NCI-H1105 treated with DMSO at 0.1 percent for 48 hours (cell line): ENCODE measurements at places on chromosomes 4 and X.

DNA sequence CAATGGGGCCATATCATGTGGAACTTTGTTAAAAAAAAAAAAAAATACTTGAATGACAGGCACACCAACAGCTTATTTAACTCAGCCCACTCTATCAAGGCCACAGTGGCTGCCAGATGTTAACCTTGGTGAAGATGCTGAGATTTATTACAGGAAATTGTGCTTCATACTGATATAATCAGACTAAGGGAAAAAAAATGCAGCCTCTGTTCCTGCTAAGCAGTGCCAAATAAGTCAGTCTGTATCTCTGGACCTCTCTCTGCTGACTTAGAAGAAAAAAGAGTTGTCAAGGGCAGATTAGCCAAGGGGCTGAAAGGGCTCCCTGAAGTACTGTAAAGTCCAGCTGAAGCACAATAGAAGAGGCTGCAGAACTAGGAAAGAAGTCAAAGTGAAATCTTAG is 677.7 kb upstream of the HTR2C start:
- no peak for DNase-seq

DNA sequence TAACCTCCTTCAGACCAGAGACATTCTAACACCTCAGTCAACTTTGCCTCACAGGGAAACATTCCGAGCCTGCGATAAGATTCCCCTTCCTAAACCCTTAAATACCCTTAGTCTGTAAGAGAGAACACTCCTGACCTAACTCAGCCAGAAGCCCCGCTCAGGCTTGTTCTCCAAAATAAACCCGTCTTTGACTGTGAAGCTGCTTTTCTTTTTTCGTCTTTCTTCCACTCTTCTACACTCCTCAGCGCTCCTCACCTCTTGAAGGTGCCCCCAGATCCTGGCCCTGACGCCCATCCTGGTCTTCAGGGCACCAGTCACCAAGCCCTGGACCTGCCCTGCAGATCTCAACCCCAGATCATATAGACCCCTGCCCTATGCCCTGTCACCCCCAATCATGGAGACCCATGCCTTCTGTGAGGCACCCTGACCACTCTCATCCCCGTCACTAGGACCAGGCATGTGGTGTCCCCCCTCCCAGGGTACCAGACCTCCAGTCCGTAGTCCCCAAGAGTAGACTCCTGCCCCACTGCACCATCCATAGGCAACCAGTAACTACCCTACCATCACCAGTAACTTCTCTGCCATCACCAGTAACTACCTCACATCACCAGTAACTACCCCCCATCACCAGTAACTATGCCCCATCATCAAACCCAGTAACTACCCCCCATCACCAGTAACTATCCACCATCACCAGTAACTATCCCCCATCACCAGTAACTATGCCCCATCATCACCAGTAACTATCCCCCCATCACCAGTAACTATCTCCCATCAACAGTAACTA is 3.5 kb downstream of the ASMTL start:
- DNase-seq: no peak

GRCh38 chr4:2093265-2093664 is 34.1 kb downstream of the NAT8L start:
- no peak for DNase-seq

DNA sequence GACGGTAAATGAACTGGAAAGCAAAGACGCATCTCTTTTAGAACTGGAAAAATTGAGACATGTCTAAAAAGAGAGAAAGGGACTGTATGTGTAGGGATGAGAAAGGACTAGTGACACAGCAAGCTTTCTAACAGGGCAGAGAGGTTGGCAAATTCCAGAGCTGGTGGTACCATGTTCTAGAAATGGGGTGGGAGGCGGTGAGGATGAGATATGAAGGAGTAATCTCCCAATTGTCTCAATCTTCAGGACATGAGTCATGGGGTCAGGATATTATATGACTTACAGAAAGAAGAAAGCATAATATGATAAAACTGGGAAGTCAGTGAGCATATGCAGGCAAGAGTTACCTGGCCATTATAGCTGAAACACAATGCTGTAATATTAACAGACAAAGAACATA is 14.2 kb downstream of the TAB3 start:
- DNase-seq: no peak

GRCh38 chr4:178329226-178329872 is 887.1 kb upstream of the AGA start:
- no peak for DNase-seq

GRCh38 chr4:146633471-146633800 is 5.3 kb upstream of the POU4F2 start:
- DNase-seq: no peak

DNA sequence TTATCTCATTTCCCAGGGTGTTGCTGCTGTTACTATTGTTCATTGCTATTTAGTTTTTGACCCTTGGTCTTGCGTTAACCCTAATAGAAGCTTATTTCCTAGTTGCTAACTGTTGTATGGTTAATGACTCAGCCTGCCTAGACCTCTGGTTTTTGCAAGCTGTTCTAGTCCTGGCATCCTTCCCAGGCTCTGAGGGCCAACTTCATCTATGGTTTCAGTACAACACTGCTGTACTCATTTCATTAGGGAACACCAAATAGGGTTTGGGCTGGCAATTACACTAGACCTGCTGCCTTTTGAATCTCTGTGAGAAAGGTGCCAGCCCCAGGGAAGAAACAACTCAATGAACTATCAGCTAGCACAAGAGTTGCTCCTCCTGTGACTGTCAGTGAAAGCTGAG is 59.6 kb downstream of the DCX start:
- DNase-seq: peak; percentile 68

DNA sequence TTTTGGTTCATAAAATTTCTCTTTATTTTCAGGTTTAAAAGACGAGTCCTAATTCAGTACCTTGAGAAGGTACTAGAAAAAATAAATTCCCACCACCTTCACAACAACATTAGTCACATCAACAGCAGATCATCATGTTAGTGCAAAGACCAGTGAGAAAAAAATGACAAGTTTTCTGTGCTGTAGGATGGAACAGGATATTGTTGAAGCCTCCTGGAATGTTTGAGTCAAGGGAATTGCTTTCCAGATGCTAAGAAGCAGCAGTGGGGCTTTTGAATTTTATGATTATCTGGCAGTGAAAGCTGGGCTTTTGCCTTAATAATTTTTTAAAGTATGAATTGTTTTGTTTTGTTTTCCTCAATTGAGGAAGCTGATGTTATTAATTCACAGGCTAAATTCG is 61.0 kb downstream of the INTS6L start:
- DNase-seq: no peak

DNA sequence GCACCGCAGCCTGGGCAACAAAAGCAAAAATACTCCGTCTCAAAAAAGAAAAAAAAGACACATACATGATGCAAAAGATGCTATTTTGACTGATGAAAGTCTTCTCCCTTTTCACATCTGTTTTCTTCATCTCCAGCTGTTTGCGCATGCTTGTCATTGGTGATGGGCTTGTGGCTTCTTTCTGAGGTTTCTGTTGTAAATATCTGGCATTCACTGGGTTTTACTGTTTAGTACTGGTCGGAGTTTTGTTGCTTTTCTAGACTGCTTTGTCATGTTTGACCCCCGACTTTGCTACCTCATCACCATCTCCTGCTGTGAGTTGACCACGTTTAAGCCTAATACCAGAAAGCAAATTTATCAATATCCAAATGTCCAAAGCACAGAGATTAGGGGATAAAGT is 34.4 kb downstream of the PTCHD1 start:
- no peak for DNase-seq

- no peak for DNase-seq
Measured at GRCh38 chr4:186757696-186758355, 34.2 kb upstream of the FAT1 start.

GRCh38 chr4:1565598-1566295 is 118.4 kb downstream of the FAM53A start:
- DNase-seq: no peak

GRCh38 chr4:59341506-59341905 is 1858.6 kb upstream of the ADGRL3 start:
- DNase-seq: no peak

DNA sequence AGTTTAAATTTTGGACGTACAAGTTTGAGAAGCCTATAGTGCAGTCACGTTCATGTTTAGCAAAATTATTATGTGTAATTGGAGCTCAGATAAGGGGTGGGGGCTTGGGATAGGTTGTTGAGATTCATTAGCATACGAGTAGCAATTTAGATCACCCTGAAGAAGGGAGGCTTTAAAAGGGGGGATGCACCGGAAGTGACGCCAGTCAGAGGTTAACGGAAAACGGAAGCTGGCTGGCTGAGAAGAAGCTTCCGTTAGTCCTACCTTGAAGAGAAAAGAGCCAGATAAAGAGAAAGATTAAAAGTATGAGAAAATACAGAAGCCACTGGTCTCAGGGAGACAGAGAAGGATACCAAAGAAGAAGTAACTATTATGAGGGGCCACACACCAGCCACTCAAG is 1.1 kb upstream of the NXT2 start:
- no peak for DNase-seq

DNA sequence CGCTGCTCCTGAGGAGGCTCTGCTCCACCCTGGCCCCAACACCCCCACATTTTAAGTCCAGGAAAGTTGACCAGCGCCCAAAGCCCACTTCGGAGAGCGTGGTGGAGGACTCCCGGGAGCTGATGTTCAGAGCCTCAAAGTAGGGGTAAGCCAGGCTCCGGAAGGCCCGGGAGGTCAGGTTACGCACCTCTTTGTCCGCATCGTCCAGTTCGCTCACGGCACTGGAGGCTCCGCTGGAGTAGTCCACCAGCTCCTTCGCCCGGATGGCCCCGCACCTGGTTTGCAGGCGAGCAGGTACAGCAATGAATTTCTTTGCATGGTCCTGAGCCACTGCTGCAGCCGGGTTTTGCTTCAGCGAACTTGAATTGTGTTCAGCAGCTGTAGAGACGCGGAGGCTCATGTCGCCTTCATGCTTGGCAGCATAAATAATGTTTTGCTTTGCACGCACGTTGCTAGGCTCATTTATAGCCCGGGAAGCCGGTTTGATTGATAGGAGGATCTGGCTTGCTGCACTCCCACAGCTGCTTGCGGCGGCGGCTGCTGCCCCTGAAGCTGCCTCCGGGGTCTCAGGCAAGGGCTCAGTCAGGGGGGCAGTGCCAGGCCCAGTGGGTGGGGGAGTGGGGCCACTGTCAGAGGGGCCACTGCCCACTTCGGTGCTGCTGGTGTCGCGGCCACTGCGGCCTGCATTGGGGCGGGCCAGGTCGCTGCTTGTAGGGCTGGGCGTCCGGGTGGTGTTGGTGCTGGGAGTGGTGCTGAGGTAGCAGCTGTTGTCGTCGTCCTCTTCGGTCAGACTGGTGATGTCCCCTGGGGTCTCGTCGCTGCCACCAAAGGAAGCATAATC is 4.8 kb downstream of the C4orf54 start:
- no peak for DNase-seq

DNA sequence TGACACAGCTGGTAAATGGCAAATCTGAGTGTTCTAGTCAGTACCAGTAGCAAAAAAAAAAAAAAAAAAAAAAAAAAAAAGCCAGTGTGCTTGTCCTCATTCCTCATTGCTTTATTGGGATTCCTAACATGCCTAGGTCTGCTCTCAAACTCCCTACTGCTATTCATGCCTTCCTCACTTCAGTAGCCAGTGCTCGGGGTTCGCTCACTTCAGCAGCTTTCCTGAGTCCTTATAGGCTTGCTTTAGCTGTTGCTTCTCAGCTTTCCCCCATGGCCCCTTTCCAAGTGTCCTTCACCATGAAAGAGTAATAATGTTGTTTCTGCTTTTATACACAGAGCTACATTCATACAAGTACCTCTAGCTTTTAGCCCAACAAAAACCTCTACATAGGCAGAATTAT is 30.8 kb downstream of the SLITRK2 start:
- DNase-seq: peak; percentile 1

DNA sequence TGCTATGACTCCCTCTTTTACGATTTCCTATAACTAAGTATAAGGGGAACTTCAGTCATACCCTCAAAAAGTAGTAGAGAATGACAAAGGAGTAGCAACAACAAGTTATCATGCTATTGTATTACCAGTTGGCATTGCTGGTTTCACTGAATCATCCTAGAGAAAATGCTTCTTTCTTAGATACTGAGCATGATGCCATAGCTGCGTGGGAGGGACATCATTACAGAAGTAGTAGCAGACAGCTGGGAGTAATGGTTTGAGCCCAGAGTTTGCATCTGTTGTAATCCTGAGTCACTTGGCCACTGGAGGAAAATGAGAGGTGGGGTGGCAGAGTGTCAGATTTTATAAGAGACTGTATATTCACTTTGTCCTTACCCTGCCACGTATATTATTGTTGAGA is 38.6 kb downstream of the MTMR1 start:
- DNase-seq: no peak

GRCh38 chrX:21655901-21656586 is 2.1 kb downstream of the KLHL34 start:
- DNase-seq: no peak
